A549 treated with Hydrocortisone at 1 μM for 4 hours (cell line): ENCODE measurements at places on chromosomes 5 and 9. TPM values are rescaled to one million over a fixed set of nuclear protein-coding genes. Genes with fewer than 3 reads are reported as not detected.

The IFNA21 gene
- total RNA-seq: not detected in 5 replicates

The ZNF300 gene
- total RNA-seq: 2.0 to 3.0 TPM (median 2.3 TPM) in 5 replicates

The FAM114A2 gene
- 8.9 to 16.1 TPM (median 10.3 TPM) in 5 replicates for total RNA-seq

The SYK gene
- total RNA-seq: 0.02 to 0.08 TPM (median 0.05 TPM) in 4 of 5 replicates, not detected in the other

The DNAJC25 gene
- total RNA-seq: 10.8 to 11.6 TPM (median 11.3 TPM) in 5 replicates

The PCSK1 gene
- total RNA-seq: 0.16 to 0.51 TPM (median 0.22 TPM) in 5 replicates

The ANAPC2 gene
- 26.9 to 35.9 TPM (median 31.9 TPM) in 5 replicates for total RNA-seq

The GRIA1 gene
- total RNA-seq: not detected in 5 replicates

The RASGRF2 gene
- total RNA-seq: 1.2 to 1.6 TPM (median 1.4 TPM) in 5 replicates
